ENCODE measurements at places on chromosomes 6 and 20.

DNA sequence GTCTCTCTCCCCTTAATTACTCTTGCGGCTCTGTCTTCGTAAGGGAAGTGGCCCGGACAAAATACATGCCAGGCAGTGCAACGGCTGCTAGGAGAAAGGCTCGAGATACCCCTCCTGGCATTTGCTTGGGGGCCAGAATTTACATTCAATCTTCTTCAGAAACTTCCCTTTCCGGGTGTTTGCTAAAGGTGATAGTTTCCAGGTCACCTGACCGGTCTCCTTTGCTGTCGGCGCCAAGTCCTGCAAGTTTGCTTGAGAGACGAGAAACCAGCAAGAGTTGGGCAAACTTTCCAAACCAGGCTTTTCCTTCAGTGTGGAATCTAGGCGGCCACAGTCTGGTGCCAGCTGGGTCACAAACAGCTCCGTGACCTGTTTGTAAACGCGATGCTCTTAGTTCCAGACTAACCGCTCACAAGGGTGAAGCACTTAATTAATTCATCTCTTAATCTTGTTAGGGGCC lies 563 bp upstream of the SRSF3 start:
- peak; percentile 83 for DNase-seq

GRCh38 chr6:144150710-144151657 lies 667 bp downstream of the STX11 start:
- DNase-seq = no peak

DNA sequence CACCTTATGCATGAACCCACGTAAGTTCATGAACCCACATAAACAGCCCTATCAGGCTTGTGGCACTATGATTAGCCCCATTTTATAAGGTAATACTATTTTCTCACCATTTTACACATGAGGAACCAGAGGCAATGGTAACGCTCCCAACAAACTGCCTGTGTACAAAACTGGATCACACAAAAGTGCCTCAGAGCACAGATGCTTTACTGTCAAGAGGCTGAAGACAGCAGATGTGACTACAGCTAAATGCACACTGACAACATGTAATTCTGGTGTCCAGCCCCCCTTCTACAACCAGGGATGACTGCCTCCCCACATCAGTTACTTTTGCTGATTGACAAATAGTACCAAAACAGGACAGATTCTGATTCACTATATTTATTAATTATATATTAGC lies 69.6 kb downstream of the GMDS start:
- no peak for DNase-seq

DNA sequence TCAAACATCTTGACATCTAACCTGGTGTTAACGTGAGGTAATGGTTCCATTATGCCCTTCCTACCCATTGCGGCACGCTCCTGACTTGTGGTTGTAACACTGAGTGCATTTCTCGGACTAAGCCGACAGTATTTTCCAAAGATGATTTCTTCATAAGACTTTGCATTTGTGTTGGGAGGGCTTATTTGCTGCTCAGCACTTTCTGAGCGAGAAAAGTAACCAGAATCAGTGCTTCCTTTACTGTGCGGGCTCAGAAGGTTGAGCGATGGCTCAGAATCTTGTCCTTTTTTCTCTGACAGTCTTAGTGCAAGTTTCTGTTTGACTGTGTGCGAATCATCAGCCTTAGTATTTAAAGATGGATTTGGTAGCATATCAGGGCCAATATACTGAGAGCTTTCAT lies 171.7 kb downstream of the HIVEP2 start:
- DNase-seq = no peak

DNA sequence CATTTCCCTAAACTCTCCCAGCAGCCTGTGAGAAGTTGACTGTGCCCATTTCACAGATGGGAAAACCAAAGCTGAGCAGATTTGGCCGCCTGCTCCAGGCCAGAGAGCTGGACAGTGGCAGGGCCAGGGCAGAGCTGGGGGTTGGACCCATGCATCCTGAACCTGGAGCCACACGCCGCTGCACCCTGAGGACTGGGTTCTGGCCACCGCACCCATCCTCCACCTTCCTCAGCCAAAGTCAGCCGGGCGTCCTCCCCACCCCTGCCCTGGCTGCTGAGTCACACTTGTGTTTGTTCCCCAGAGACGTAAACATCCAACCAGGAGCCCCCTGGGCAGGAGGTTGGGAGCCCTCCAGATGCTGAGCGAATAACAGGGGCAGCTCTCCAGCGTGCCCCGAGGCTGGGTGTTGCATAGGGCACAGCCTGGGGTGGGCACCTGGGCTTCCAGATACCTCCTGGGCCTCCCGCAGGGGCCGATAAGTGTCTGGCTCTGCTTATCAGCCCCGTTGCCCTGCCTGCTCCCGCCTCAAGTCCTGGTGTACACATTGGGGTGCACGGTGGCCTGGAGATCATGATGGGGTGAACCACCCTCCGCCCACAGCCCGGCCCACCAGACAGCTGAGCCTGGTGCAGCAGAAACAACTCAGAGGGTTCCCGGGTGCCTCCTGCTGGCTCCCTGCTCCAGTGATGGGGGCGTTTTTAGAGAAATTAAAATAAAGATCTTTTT lies 23.8 kb downstream of the RBM38 start:
- no peak for DNase-seq

GRCh38 chr20:40986774-40987173 lies 41.8 kb upstream of the TOP1 start:
- no peak for DNase-seq

DNA sequence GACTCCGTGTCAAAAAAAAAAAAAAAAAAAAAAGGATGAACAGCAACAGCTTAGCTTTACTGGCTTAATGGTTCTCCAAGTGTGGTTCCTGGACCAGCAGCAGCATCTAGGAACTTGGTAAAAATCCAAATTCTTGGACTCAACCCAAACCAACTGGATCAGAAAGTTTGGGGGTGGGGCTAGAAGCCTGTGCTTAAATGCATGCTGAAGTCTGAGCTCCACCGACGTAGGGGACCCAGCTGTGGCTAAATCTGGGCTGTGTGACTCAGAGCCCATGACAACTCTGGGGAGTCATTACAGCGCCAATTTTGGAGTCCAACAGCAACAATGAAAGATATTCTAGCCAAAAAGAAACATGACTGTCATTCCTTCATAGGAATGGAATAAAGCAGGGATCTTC lies 13.6 kb upstream of the CHD6 start:
- no peak for DNase-seq

GRCh38 chr20:35104685-35105295 lies 12.2 kb upstream of the TRPC4AP start:
- no peak for DNase-seq

DNA sequence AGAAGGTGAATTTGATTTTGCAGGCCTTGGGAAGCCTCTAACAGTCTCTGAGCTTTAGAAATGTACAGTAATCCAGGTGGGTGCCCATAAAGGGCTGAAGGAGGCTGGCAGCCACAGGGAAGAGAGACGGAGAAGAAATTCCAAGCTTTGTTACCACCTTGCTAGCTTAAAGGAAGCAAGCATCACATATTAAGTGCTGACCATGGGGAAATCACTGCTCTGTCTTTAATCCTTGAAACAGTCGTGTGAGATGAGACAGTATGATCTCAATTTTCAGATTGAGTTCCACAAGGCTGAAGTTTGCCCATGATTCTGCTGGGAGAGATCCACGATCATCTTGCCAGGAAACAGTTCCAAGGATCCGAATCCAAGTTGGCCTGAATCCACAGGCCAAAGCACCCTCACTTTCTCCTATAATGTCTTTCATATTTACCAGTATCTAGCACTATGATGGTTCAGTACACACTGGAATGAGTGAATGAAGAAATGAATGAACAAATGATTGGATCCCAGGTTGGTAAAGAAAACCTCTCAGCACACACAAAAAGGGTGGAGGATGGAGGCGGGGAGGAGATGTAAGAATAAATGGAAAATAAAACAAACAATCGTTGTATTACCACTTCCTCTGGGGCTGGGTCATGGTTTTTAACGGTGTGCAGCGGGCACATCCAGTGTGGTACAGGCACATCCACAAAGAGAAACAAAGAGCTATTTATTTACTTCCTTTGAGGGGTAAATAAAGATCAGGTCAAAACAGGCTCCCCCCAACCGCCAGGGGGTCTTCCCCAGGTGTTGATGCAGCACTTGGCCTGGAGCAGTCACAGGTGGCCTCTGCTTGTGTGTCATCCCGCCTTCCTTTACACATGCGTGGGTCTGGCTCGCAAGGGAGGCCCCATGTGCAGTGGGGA lies 28.2 kb upstream of the TAF8 start:
- no peak for DNase-seq

DNA sequence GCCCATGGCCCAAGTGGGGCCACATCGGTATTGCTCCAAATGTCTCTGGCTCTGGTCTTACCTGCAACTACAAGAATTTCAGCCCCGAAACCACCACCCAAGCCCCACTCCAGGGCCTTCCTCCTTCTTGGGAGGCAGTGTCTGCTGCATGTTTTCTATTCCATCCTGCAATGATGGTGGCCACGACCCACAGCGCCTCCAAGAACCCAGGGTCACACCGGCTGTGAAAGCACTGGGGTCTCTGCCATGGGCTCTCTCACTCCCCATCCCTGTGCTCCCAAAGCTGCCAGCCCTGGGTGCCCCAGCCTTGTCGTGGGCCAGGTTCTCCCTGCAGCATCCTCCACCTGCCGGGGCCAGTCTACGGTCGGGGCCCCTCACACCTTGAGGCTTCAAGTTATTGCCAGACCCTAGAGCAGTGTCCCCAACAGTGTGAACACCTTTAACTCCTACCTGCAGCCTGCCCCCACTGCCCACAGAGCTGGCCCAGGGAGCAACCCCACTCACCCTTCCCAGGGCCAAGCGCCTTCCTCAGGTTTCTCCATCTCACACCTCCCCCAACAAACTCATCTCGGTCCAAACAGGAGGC lies 115.4 kb downstream of the JPH2 start:
- no peak for DNase-seq

- DNase-seq = no peak
Observed at GRCh38 chr20:8646033-8646441, 422.9 kb upstream of the PLCB4 start.

GRCh38 chr6:87276624-87277023 lies 45.8 kb upstream of the SMIM8 start:
- no peak for DNase-seq

DNA sequence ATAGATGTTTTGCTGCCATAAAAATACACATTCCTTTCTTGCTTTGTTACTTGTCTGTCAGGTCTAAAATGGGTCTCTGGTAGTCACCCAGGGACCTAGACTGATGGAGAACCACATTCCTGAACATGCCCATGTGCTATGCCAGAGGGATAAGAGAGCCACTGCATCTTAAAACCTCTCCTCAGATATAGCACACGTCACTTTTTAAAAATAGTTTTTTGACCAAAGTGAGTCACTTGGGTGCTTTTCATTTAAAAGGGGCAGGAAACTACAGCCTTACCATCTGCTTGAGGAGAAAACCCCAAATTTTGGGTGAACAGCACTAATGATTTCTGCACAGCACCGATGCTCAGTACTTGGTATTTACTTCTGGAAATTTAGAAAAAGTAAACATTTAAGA lies 197.8 kb downstream of the OGFRL1 start:
- no peak for DNase-seq

DNA sequence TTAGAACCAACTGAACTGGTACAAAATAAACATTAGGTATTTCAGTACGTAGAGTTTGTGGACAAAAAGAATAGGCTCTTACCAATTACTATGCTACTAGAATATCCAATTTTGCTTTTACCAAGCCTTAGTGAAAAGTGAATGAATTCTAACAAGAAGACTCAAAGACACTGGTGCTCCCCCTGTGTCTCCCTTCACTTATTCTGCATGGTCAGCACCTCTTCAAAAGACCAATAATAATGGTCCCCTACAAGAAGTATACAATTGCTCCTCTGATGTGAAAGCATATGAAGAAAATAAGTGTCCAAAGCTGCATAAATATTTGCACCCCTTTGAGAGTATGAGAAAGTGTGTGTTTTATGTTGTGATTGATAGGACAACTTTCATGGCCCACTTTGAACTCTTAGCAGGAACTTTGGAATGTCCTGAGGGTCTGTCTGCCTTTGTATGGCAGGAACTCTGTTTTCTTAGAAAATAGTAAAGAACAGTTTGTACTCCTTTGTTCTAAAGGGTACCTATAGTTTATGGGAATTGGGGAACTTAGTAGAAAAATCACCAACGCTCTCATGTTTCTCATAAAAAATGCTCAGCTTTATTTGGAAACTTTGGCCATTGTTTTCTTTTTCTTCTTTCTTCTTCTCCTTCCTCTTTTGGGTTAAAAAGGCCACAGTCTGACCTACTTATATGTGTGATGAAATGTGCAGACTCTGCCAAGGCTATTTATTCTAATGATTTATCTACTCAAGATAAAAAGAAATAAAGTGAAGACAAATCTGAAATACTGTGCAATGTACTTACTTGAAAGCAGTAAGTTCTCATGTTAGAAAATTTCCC lies 352.4 kb downstream of the LAMA2 start:
- no peak for DNase-seq

DNA sequence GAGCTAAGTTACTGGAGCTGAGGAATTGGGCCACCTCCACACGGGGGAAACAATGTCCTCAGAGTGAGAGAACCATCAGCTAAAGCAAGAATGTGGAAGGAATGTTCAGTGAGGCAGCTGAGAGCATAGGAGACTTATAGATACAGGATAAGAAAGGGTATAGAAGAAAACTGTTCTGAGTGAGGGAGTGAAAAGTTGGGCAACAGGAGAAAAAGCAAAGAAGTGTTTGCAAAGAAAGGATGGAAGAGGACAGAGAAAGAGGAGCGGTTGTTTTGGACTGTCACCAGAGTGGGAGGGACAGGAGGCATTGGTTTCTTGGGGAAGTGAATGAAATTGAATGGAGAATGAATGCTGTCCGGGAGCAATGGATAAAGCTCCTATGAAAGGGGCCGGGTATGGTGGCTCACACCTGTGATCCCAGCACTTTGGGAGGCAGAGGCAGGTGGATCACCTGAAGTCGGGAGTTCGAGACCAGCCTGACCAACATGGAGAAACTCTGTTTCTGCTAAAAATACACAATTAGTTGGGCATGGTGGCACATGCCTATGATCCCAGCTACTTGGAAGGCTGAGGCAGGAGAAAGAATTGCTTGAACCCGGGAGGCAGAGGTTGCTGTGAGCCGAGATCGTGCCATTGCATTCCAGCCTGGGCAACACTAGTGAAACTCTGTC lies 296.5 kb downstream of the ADGB start:
- DNase-seq = no peak
